Ovary (tissue), 10 donors: ENCODE measurements at places on chromosomes 12 and 14.

DNA sequence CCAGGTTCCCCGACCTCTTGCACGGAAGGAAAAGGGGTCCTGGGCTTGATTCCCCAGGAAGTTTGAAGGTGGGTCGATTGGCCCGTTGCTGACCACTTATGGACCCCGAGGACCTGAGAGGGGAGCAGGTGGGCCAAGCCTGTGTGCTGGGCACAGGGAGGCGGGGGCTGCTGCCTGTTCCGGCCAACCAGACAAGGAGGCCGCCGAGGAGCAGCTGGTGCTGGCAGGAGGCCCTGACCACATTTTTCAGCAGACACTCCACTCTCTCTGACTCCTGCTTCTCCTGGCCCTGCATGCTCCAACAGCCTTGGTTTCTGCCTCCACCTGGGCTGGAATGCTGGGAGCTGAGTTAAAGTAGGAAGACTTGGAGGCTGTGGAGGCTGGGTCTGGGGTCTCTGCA is 42.8 kb downstream of the NOS1 start:
- H3K27ac ChIP-seq: no peak overlapping the region
- H3K27me3 ChIP-seq: no peaks in the 10 kb centered on the region
- DNase-seq: no peak
- H3K36me3 ChIP-seq: no peaks in the 10 kb centered on the region

DNA sequence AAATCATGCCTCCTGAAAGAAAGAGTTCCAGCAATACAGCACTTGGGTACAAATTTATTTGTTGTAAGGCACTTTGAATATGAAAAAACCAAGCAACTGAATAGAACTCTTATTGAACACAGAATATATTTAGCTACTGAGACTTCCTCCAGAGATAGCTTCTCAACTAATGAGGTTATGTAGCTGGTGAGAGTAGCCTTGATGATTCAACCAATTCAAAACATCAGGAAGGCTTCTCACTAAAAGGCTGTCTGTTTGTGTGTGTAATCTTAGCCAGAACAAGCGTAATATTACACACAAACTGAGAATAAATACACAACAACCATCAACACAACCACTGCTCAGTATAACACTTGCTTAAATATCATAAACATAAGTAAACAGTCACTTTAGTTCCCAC is 20.4 kb downstream of the EIF2B2 start:
- H3K4me1 ChIP-seq: no peaks in the 10 kb centered on the region
- no peak overlapping the region for H3K27ac ChIP-seq
- H3K27me3 ChIP-seq: no peaks in the 10 kb centered on the region
- H3K4me3 ChIP-seq: no peak overlapping the region

DNA sequence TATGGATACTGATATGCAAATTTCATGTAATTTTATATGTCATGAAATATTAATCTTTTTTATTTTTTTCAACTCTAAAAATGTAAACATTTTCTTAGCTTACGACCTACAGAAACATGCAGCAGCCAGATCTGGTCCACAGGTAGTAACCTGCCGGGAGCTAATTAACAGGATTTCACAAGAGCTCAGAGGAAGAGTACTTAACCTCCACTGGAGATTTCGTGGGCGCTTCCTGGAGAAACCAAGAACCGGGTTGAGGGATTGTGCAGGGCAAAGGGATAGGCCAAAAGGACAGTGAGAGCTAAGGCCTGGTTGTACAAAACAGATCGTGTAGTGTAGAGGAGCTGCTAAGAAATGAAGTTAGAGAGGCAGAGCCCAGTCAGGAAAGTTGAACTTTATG is 315.7 kb downstream of the PAWR start:
- H3K4me3 ChIP-seq: no peak overlapping the region
- no peaks in the 10 kb centered on the region for H3K4me1 ChIP-seq
- no peaks in the 10 kb centered on the region for H3K27me3 ChIP-seq
- H3K27ac ChIP-seq: no peak overlapping the region
- no peak for DNase-seq
- no peaks in the 10 kb centered on the region for H3K36me3 ChIP-seq

GRCh38 chr14:33642080-33642479 is 308.8 kb downstream of the EGLN3 start:
- no peak for DNase-seq
- no peak overlapping the region for H3K27ac ChIP-seq
- no peak overlapping the region for H3K4me3 ChIP-seq
- H3K4me1 ChIP-seq: no peaks in the 10 kb centered on the region

GRCh38 chr14:60327447-60328331 is 78.7 kb downstream of the PPM1A start:
- no peaks in the 10 kb centered on the region for H3K27me3 ChIP-seq
- DNase-seq: no peak
- H3K27ac ChIP-seq: no peak overlapping the region
- H3K36me3 ChIP-seq: no peaks in the 10 kb centered on the region

- peak overlapping the region; percentile 58 for H3K4me3 ChIP-seq
- peak overlapping the region; percentile 95 for H3K27ac ChIP-seq
- no peak for DNase-seq
- peaks cover 9% of the 10 kb centered on the region for H3K4me1 ChIP-seq
- H3K27me3 ChIP-seq: no peaks in the 10 kb centered on the region
Measured at GRCh38 chr12:13000616-13000924, 505 bp upstream of the HEBP1 start.
